ENCODE measurements at places on chromosomes 6 and 20. TPM values are rescaled to one million over a fixed set of nuclear protein-coding genes. Genes with fewer than 3 reads are reported as not detected.

DNA sequence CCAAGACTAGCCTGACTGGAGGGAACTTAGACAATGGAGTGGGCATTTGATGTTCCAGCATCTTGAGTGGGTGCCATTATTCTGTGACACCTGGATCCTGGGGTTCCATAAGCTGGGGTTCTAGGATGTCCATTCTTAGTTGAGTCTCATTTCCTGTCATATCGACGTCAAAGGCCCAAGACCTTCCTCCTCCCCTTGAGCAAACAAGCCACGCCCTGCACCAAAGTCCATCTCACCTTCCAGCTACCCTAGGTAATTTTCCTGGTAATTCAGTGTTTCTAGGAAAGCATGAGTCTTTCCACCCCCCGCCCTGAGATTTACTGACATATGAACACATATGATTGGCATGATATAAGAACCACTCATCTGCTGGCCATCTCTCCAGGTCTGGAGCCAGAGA lies at the start of gene TRIM40:
TSS of gene TRIM40 (plus strand) at position 384 of the 400 bp plus-strand sequence. CDS start 897 bp downstream, outside the sequence.
- DNase-seq: no peak

DNA sequence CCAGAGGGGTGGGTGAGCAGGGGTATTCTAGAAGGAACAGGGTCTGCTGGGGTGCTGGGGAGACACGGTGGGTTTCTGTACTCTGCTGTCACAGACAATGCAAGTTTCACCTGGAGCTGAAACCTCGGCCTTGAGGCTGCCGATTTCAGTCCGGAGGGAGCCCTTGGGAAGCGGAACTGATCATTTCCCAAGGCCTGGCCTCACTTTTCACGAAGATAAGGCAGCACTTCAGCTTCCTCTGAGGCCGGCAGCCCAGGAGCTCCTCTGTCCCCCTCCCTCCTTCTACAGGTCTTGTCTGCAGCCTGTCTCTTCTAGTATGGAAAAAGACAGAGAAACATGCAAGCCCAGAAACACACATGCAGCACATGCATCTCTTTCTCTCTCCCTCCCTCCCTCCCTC lies 242.1 kb downstream of the CDC5L start:
- DNase-seq: no peak

GRCh38 chr6:4736371-4736873 lies 39.8 kb upstream of the CDYL start:
- DNase-seq: no peak

- peak; percentile 85 for DNase-seq
Measured at GRCh38 chr6:156777577-156778453, 637 bp downstream of the ARID1B start.

DNA sequence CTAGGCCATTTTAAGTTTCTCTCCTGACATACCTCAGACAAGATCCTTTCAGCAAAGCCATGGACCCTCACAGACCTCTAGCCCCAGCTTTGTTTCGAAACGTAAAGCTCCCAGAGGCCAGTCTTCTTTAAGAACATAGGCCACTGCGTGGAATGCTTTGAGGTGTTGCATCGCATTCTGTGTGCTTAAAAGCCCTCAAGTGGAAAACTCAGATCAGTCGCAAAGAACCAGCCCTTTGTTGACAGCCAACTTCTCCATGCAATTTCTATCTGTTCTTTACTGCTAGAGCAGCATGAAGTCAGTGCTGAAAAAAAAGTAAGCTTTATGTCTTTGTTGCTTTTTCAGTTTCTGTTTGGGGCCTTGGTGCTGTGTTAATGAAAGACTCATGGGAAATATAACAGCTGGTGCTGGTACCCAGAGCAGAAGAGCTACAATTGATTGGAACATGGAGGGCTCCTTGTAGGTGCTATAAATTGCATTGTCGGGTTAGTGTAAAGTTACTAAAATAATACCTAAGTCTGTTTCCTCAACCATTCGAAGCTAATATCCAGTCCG lies 142.6 kb downstream of the MAP3K7 start:
- no peak for DNase-seq

DNA sequence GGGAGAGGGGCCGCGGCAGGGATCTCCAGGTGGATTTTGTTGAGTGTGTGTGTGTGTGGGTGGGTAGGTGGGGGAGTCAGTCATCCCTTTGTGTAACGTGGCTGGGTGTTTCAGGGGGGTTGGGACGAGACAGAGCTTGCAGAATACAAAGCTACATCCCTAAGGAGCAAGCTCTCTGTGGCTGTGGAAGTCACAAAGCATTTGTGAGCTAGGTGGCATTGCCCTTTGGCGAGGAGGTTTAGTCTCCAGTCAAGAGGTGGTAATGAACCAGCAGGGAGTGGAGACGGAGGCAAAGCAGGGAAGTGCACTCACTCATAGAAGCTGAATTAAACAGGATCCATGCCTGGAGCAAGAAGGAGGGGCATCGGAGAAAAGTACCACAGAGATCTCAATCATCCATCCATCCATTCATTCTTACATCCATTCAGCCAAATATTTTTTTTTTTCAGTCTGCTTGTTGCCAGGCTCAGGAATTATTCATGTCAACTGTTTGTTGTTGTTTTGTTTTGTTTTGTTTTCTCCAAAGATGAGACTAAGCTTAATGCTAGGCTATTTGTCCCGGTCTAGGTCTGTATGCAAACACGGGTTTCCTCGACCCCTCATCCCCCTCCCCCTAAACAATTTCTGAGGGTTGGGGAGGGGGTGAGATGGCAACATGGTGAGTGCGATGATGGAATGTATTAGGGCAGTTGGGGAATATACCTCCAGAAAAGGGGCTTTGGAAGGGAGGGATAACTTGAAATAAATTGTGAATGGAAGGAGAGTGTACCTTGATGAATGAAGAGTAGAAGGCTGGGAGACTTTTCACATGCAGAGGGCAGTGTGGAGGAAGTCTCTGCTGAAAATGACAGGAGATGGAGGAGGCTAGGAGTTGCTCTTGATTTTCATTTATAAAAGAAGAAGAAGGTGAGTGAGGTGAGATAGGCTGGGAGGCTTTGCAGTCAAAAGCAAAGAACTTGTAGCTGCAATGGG lies 1.0 kb downstream of the HCRTR2 start:
- DNase-seq: no peak

DNA sequence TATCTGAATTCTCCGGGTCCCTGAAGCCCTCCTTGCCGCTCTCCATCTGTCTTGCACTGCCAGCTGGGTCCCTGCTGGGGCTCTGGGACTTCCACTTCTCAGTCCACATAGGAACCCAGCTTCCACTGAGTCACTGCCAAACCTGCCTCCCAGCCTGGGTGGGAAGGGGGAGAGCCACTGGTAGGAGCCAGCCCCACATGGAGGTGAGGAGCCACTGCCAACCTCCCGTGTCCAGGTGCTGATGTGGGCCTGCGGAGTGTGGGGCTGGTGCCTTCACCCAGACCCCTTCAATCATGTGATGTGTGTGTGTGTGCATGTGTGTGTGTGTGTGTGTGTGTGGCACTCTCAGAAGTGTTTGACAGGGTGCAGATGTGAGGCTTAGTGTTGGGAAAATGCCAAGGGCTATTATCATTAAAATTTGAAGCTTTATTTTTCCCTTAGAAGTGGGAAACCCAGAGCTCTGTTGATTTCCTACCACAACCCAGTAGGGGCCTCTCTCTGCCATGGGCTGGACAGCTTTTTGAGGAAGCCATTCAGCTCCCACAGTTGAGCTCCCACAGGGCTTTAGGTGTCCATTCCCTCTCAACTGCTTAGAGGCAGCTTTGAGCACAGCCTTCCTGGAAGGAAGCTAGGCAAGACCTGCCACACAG lies 9.3 kb upstream of the SGK2 start:
- DNase-seq: no peak

GRCh38 chr6:134010974-134011373 lies 41.5 kb downstream of the SLC2A12 start:
- DNase-seq: no peak

DNA sequence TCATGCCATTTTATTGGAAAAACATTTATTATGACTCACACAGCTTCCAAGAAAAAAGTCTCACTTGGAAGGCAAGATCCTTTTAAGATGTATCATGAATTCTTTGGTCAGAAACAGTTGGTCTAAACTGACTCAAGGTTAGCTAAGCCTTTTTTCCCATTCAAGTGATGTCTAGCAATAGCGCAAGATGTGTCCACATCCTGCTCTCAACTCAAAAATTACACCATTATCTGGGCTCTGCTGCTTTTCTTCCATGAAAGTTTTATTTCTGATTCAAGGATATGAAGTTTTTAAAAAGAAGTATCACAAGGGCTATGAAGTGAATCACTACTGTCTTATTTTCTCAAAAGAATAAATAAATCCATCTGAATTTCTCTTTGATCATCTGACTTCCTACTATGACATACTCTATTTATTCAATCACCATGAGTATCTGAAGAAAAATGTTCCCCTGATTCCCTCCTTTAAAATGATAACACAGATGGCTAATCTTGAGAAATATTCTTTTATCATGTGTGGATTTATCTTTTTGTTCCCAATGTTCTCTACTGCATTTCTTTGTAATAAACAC lies 139.2 kb downstream of the AHI1 start:
- DNase-seq: no peak

DNA sequence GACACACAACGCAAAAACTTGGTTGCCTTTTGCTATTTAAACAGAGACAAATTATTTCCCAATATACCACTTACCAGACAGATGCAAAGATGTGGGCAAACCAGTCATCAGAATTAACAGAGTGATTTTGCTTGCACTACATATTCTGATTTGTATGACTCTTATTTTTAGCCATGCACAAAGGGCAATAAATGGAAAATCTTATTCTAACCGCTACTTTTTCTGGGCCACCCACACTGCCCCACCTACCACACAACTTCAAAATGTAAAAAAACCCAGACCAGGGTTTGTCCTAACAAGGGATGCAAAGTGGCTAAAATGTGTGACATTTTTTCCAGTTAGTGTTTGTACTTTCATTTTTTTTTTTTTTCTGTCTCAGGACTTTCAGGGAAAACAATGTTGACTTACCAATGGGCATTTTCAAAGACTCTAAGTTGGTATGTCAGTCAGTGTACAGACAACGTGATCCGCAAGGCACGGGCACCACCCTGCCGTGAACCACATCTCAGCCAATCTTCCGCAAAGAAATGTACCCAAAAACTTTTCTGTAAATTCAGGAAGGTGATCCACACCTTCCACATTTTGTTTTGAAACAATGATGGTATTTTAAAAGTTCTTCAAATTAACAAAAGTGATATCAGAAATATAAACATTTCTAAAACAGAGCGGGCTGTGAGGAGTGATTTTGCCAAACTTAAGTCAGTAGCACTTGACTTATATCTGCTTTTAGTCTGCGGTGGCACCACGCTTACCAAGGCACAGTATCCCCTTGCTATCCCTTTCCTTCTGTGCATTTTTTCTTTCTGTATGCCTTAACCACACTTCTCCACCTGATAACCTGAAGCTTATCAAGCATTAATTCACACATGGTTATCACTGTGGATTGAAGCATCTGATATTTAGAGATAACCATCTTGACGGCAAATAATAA lies 185.6 kb downstream of the GJA10 start:
- no peak for DNase-seq

DNA sequence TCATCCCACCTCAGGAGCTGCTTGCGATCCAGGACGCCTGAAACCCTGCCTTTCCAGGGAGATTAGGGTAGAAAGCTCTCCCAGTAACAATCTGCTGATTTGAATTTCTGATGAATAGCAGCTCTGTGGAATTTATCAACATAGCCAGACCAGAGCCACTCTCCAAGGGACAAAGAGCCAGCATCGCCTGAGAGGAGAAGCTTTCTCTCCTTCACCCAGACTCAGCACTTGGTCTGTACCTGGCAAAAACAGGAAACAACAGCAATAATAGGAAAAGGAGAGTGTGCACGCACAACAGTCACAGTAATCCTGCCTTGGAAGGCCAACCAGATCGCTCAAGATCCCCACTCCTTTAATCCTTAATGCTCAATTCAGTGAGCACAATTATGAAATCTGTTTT lies 22.3 kb upstream of the ROS1 start:
- DNase-seq: no peak

DNA sequence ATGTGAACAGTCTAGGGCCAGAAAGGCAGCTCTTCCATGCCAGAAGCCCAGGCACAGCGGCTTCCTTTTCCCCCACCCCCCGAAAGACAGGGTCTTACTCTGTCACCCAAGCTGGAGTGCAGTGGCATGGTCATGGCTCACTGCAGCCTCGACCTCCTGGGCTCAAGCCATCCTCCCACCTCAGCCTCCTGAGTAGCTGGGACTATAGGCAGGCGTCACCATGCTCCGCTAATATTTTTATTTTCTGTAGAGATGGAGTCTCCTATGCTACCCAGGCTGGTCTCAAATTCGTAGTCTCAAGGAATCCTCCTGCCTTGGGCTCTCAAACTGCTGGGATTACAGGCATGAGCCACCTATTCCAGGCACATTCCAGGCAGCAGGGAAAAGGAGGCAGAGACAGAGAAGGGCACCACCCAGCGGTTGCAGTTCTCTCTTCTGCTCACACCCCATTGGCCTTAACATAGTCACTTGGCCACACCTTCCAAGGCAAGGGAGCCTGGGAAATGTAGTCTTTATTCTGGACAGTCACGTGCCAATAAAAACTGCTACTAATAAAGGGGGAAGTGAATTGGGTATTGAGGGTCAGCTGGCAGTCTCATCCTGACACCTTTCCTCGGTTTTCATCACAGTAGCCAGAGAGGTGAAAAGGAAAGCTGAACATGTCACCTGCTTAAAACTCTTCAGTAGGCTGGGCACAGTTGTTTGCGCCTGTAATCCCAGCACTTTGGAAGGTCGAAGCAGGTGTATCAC lies 205.9 kb downstream of the ZMYND8 start:
- peak; percentile 60 for DNase-seq

- peak; percentile 14 for DNase-seq
Measured at GRCh38 chr20:63962426-63963347, 6.5 kb upstream of the UCKL1 start.

DNA sequence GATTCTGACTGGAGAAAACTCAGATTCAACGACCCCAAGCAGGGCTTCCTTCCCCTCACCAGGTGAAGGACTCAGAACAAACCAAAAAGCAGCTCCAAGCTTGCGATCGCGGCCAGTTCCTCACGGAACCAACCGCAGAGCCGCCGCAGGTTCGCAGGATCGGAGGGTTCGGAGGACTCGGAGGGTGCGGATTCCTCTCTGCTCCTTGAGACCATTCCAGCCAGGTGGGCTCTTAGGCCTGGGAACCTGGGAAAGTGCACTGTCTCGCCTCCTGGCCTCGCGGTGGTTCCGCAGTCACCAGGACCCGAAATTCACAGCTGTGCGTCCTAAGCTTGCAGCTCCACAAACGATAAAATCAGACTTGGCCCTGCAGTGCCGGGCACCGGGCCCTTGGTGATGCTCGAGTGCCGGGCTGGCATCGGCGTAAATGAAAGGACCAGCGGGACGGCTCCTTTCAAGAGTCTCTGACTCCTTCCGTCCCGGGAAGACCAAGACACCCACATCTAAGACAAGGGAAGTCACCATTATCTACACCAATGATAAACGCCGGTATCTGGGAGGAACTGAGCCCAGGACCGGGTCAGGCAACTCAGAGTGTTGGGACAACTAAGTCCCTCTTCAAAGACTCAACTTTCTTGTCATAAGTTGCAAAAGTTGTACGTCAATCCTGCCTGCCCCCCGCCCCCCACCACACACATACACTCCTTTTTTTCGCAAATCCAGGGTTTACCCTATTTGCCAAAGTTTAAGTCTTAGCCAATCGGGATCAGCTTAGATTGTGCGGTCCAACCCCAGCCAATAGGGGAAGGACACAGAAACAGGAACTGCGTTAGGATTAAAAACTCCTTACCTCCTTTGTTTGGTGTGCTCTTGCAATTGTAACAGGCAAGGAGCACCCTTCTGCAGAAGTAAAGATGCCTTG lies 69.8 kb upstream of the PRSS16 start:
- peak; percentile 77 for DNase-seq

The AURKA gene
- 4.8 TPM for total RNA-seq

The MYB gene
- not detected for total RNA-seq

The OCSTAMP gene
- total RNA-seq: not detected

The NR2E1 gene
- total RNA-seq: not detected

The BFSP1 gene
- 0.65 TPM for total RNA-seq

The COL9A3 gene
- 6.9 TPM for total RNA-seq

The TCF21 gene
- total RNA-seq: 13.1 TPM

The ZC3H12D gene
- total RNA-seq: 1.1 TPM

The CDC25B gene
- total RNA-seq: 12.1 TPM

The SLC35D3 gene
- not detected for total RNA-seq
